ENCODE measurements at places on chromosomes 7 and 10.

- no peak for DNase-seq
Measured at GRCh38 chr7:7895754-7896153, 72.8 kb upstream of the GLCCI1 start.

- no peak for DNase-seq
Measured at GRCh38 chr7:82317257-82317721, 126.3 kb downstream of the CACNA2D1 start.

- DNase-seq: no peak
Measured at GRCh38 chr10:24240041-24240751, 31.3 kb downstream of the KIAA1217 start.

GRCh38 chr7:152050547-152050971 is 25.1 kb downstream of the GALNT11 start:
- DNase-seq: peak; percentile 17

GRCh38 chr10:47026301-47027107 is 115.3 kb downstream of the PTPN20 start:
- DNase-seq: no peak

- no peak for DNase-seq
Measured at GRCh38 chr7:12907774-12908173, 220.3 kb downstream of the ARL4A start.

GRCh38 chr10:97378933-97379921 is 21.9 kb downstream of the RRP12 start:
- no peak for DNase-seq

DNA sequence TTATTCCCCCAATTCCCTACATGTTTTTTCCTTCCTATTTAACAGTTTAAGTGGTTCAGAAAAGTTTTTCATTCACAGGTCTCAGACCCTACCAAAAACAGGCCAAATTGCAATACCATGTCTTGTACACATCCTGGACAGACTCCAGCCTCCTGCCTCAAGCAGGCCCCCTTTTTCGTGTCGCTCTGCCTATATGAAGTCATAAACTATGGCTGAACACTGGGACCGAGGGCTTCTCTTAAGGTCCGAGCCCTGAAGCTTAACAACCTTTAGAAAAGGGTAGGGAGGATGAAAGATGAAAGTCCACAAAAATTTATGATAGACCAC is 1.4 kb downstream of the FBXW4 start:
- DNase-seq: no peak

DNA sequence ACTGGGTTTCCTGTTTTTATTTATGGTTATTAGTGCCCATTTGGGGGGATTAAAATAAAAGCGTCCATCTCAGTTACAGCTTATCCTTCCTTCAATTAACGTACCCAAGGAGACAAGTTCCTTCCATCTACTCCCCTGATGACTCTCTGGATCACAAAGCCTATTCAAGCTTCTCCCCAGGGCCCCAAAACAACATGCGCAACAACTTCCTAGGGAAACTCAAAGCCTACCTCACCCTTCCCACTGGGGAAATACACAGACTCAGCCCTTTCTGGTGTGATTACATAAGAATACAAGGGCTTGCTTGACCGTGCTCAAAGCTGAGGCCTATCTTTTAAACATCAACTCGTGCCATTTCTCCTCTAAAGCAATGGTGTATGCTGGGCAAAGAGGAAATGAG is 112.4 kb downstream of the CDK6 start:
- no peak for DNase-seq

DNA sequence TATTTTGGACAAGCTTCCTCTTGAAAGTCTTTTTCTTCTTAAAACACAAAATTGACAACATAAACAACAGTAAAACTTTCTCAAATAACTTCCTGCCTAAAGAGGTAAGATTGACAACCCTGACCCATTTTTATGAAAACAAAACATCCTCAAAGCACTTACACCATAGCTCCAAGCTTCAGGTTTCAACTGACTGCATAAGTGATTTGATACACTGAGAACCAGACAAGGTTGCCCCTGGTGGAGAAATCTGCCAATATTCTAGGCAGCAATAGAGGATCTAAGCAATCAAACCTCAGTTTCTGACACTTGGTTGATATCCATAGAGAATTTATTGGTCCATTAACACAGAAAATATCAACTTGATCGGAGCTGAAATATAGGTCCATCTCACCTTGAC is 147.8 kb downstream of the ELAPOR2 start:
- DNase-seq: no peak

DNA sequence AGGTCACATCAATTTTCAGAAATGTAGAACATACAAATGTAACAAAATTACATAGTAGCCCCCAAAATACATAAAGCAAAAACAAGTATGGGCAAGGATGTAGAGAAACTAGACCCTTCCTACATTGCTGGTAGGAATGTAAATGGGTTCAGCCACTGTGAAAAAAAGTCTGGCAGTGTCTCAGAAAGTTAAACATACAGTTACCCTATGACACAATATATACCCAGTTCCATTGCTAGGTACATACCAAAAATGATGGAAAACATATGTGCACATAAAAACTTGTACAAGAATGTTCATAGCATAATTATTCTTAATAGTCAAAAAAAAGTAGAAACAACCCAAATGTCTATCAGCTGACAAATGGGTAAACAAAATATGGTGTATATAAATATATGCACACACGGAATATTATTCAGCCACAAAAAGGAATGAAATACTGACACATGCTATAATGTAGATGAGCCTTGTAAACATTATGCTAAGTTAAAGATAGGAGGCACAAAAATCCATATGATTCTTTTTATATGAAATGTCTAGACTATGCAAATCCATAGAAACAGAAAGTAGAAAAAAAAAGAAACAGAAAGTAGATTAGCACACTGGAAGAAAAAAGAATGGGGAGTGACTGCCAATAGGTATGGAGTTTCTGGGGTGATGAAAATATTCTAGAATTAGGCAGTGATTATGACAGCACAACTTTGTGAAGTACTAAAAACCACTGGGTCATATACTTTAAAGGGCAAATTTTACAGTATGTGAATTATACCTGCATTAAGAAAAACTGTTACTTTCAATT is 13.5 kb downstream of the HERPUD2 start:
- DNase-seq: no peak

- no peak for DNase-seq
Measured at GRCh38 chr10:69107176-69107490, 16.8 kb upstream of the VPS26A start.

GRCh38 chr10:13526948-13527863 is 1.6 kb downstream of the BEND7 start:
- DNase-seq: no peak

GRCh38 chr7:123622660-123623386 is 21.2 kb downstream of the ASB15 start:
- no peak for DNase-seq

- no peak for DNase-seq
Measured at GRCh38 chr10:128859738-128860386, 607.2 kb upstream of the MGMT start.

DNA sequence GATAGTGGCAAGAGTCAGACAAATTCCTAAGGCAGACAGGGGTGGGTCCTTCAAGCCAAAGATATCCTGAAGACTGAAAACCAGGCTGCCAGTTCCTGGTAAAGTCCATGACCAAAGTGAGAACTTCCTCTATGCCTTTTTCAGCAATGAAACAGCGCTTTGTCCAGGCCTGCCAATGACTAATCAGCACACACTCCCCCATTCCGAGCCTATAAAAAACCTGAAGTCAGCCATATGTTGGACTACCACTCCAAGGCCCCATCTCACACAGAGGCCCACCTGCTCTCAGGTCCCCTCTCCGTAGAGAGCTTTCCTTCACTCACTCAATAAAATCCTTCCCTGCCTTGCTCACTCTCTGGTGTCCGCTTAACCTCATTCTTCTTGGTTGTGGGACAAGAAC is 402.2 kb downstream of the ANKRD7 start:
- no peak for DNase-seq

DNA sequence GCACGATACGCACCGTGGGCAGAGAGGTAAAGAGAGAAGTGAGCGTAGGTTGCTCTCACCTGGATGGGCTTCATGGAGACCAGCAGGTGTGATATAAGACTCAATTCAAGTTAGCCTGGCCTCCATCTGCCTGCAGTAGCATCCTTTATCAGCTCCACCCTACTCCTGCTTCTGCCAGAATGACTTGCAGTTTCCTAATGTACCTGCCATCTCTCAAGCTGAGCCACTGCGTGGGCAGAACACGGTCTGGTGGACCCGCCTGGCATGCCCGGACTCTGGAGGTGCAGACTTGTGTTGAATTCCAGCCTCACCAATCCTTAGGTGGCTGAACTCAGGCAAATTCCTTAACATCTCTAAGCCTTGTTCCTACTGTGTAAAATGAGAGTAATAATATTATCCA is 64.3 kb downstream of the STEAP1B start:
- no peak for DNase-seq
